ENCODE measurements at places on chromosomes 2 and 18. TPM values are rescaled to one million over a fixed set of nuclear protein-coding genes. Genes with fewer than 3 reads are reported as not detected.

DNA sequence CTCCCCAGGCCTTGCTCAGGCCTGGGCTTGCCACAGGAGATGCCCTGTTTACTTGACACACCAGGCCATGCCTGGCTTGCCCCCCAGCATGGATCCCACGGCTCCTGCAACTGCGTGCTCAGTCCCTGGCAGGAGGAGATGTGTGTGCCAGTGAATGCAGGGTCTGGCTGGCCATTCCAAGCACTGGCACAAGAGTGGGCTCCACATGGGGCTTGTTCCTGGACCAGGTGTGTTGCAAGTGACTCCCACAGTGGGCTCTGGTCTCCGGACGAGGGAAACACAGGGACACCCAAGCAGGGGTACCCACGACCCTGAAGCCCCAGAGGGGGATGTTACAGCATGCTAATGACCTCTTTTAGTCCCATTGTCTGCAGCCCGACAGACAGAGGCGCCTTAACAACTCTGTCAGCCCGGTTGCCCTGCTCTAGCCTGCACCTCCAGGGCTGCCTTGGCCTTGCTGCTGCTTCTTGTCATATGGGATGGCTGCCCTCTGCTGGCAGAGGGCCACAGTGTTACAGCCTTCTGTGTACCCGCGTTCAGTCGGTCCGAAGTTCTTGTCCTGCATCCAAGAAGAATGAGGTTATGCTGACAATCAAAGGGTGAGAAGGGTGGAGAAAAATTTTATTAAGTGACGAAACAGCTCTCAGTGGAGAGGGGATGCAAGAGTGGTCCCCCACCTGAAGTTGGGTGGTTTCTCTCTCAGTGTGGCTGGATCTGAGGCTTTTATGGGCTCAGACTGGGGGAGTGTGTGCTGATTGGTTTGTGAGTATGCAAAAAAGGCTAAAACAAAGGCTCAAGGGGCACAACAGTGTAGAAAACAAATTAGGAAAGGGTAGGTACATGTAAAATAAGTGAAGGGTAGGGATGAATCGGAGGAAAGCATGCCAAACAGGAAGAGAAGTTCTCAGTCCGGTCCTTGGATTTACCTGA is 180.4 kb downstream of the MBD5 start:
- DNase-seq = peak; percentile 24

DNA sequence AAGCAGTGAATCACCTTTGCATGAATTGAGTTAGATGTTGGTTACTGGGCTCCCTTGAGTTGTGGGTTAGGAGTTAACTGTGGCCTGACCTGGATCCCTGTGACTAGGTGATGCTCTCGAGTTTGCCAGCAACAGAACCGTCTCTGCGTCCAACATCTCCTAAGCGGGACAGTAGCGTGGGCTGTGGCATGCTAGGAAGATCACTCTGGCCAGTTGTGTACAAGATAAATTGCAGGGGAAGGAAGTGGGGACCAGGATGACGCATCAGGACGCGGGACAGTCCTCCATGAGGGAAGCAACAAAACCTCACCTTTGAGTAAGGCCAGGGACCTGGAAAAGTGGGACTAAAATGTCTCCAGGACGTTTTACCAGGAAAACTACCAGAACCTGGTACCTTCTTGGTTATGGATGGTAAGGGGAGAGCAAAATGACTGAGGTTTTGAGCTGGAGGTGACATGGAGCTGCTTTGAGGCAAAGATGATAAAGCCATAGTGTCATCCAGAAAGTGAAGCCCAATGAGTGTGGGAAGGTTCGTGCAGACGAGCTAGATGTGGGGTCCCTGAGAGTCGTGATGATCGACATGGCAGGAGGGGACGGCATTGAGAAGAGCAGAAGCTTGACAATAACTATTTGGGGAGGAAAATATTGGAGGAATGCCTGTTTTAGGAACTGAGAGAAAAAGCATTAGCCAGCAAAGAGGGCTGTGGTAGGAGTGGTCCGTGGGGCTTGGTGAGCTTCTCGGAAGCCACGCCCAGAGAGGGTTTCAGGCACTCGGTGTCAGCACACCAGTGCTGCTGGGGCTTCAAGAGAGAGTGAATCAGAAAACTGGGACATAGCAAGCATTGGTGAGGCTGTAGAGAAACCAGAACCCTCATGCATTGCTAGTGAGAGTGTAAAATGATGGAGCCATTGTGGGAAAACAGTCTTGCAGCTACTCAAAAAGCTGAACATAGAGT is 95.1 kb downstream of the SMAD7 start:
- peak; percentile 88 for DNase-seq

Gene TCF7L1
- total RNA-seq = 12.9 TPM

Gene CCDC142
- 10.3 TPM for total RNA-seq

Gene NXPH2
- not detected for total RNA-seq

Gene PSME4
- total RNA-seq = 45.2 TPM

- no peak for DNase-seq
Measured at GRCh38 chr2:146632707-146633106, 1212.1 kb upstream of the ACVR2A start.

DNA sequence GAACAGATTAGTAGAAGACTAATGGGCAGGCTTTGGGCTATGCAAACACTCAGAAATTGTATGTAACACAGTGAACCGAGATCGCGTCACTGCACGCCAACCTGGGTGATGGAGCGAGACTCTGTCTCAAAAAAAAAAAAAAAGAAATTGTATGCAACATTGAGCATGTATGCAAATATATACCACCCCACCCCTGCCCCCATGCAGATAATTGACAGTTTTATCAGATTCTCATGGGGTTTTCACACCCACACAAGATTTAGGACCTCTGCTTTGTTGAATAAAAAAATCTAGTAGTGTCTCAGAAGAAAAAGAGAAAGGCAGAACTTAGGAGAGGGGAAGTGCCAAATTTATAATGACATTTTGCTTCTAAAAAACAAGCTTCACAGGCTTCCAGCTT is 131.6 kb upstream of the FN1 start:
- no peak for DNase-seq

- no peak for DNase-seq
Measured at GRCh38 chr2:58620896-58621295, 379.8 kb upstream of the FANCL start.

DNA sequence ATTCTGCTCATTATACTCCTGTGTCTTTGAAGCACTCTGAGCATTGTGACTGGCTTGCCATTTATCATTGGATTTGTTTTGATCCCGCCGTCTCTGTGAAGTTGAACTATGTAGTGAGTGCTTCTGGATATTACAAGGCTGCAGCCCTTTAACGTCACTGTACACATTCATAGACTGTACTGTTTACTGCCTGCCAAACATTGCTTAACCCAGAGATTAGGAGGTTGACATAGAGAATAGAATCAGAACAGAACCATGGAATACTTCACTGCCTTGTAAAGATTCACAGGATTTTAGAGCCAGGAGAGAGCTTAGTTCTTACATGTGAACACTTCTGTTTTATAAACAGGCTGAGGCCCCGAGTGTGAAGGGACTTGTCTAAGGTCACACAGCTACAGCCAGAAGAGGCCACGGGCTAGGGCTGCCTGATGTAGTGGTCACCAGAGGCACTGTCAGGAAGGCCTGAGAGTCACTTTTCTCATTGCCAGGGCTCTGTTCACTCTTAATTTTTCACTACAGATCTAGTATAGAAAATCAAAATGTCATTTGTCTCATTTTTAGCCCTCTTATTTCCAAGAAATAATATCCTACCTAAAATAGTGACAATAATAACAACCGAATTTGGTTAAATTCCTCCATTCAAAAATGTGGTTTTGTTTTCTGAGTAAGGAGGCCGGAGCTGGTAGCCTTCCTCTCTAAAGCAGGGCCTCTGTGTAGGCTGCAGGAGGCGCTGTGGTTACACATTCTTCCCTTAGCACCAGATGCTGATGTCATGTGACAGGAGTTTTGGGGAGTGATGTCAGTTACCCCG is 87.9 kb downstream of the UGGT1 start:
- peak; percentile 75 for DNase-seq
